IgD-negative memory B cell (primary cell): ENCODE measurements at places on chromosomes 4 and X. TPM values are rescaled to one million over a fixed set of nuclear protein-coding genes. Genes with fewer than 3 reads are reported as not detected.

Gene POF1B
- polyA plus RNA-seq = 3.9 TPM

Gene AR
- polyA plus RNA-seq = 0.20 TPM

Gene SPINK2
- polyA plus RNA-seq = 7.1 TPM

Gene SPACA5
- not detected for polyA plus RNA-seq

Gene H2BW1
- polyA plus RNA-seq = not detected

Gene RAB40AL
- polyA plus RNA-seq = not detected

Gene CD99L2
- 8.9 TPM for polyA plus RNA-seq

Gene BEX1
- polyA plus RNA-seq = not detected

Gene GLRA2
- not detected for polyA plus RNA-seq

Gene ABLIM2
- 1.3 TPM for polyA plus RNA-seq

Gene SPANXN3
- polyA plus RNA-seq = not detected
